CD4-positive, alpha-beta T cell treated with Interleukin-17A for 1 hour (primary cell): ENCODE measurements at places on chromosomes 3 and 15.

DNA sequence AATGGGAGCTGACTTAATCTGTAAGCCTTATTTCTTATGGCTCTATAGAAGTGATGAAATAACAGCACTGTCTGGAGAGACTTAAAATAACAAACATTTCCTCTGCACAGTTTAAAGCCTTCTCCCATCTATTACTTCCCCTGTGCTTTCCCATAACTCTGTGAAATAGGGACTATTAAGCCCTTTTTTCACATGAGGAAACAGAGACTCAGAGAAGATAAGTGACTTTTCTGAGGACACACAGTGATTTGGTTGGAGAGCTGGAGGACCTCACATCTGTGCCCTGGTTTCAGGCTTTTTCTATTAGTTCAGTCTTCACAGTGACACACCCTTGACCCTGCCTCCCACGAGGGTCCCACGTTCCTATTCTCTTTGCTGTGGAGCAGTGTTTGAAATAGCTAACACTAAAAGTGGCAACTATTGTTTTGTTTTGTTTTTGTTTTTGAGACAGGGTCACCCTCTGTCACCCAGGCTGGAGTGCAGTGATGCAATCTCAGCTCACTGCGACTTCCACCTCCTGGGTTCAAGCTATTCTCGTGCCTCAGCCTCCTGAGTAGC is 82.9 kb downstream of the ST6GAL1 start:
- no peak for DNase-seq

DNA sequence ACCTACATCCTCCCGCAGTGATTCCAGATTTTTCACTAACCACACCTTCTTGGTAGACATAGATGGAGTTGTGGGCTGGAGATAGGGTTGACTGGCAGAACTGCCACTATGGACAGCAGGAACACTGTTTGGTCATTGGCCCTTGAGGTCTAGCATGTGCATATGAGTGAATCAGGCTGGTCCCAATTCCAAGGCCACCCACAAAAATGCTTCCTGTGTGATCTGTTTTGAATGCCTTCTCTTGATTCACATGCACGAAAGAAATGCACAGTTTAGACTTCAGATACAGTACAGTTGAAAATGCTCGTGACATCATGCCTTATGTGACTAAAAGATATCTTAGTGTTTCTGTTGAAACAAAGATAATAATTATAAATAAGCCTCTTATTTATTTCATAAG is 285.8 kb upstream of the SEMA6D start:
- no peak for DNase-seq

- no peak for DNase-seq
Observed at GRCh38 chr3:2523281-2523836, 424.7 kb downstream of the CNTN4 start.

DNA sequence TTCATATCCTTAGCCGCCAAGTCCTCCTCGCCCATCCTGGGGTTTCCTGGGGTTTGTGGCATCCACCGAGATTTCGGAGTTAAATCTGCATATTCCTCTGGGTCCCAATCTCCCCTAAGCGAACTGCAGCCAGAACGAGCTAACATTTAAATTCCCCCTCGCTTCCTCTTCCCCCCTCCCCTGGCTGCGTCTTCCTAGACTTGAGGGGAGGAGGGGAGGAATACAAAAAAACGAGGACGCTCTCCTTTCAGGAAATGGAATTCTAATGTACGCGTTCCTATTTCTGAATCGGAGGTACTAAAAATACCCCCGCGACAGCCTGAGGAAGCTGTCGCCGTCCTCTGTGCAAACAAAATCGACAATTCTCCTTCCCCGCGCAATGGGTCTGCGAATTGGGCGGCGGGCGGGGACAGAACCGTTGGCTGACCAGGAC is 5.6 kb downstream of the FEZF2 start:
- no peak for DNase-seq

DNA sequence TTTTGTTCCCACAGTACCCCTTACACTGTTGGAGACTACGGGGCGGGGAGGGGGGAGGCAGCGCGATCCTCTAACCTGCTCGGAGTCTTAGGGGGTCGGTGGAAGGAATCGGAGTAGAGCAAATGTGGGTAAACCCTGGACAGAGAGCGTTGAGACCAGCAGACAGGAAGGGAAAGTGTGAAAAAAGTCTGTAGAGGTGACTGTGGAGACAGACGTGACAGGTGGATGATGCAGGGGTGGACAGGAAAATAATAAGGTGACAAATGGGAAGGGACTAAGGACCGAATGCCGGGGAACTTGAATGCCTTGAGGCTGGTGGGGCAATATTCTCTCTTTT is 424 bp downstream of the EAF2 start:
- no peak for DNase-seq

- DNase-seq: peak; percentile 53
Observed at GRCh38 chr3:71398157-71398836, 185.2 kb downstream of the FOXP1 start.
